Hippocampal formation (tissue), 2 donors: ENCODE measurements at places on chromosomes 12 and 14.

- DNase-seq, result no peak
Measured at GRCh38 chr12:104519190-104520019, 62.7 kb downstream of the CHST11 start.

GRCh38 chr14:55401751-55402150 is 9.9 kb downstream of the ATG14 start:
- no peak for DNase-seq

DNA sequence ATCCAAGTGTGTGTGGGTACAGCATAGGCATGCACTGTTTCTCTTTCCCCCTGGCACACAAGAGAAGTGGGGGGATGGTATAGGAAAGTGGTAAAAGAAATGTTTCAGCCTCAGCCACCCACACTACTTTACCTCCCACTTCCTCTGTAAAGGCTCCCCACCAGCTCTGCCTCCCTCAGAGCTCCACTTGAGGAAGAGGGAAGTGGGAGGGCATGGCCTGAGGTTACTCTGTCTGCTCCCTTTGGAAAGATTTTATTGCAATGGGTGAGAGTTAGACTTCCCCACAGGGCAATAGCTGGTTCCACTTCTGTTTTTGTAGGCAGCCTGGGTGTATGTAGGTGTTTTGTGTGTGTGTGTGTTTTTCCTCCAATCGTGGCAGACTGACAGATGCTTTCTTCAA is 145.3 kb downstream of the SSPN start:
- peak; percentile 24 for DNase-seq

- DNase-seq, result no peak
Measured at GRCh38 chr14:104876251-104876699, 11.2 kb downstream of the CEP170B start.

DNA sequence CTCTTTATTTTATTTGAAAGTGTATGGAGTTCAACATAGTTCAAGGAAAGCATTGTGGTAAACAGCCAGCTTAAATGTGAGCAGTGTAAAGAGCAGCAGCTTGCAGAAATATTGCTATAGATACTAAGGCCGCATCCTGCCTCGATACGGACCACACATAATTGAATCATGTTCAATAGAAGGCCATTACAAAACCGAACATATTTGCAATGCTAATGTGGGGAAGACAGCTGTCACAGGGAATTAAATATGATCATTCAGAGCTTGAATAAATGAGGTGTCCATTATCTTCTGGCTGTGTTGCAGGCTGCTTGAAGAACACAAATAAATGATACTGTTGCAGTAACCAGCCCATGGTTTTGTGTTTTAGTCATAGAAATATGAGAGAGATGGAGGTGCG is 173.2 kb downstream of the BRMS1L start:
- peak; percentile 34 for DNase-seq

DNA sequence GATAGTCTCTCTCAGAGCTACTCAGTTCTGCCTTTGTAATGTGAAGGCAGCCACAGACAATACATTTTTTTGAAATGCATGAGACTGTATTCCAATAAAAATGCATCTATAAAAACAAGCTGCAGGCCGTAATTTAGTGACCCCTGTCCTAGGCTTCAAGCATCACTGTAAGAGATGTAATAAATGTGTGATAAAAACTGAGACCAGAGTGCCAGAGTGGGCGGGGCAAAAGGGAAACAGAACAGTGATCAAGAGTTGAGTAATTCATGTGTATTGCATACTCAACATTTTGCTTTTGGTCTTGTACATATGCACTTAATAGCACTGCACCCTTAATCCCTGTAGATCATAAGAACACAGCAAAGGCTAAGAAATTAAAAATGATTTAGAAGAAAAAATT is 743.5 kb downstream of the DIO2 start:
- no peak for DNase-seq

- no peak for DNase-seq
Measured at GRCh38 chr12:89907659-89908058, 199.0 kb upstream of the ATP2B1 start.

GRCh38 chr14:52950410-52950897 is 396 bp downstream of the FERMT2 start:
- peak; percentile 59 for DNase-seq
